ENCODE measurements at places on chromosomes 11 and 22. TPM values are rescaled to one million over a fixed set of nuclear protein-coding genes. Genes with fewer than 3 reads are reported as not detected.

GRCh38 chr11:125637840-125638239 lies 12.9 kb downstream of the CHEK1 start:
- H3K27me3 ChIP-seq = no peaks in the 10 kb centered on the region
- no peak for DNase-seq
- H3K36me3 ChIP-seq = no peaks in the 10 kb centered on the region
- H3K4me1 ChIP-seq = no peaks in the 10 kb centered on the region

Gene MS4A15
- total RNA-seq = not detected

DNA sequence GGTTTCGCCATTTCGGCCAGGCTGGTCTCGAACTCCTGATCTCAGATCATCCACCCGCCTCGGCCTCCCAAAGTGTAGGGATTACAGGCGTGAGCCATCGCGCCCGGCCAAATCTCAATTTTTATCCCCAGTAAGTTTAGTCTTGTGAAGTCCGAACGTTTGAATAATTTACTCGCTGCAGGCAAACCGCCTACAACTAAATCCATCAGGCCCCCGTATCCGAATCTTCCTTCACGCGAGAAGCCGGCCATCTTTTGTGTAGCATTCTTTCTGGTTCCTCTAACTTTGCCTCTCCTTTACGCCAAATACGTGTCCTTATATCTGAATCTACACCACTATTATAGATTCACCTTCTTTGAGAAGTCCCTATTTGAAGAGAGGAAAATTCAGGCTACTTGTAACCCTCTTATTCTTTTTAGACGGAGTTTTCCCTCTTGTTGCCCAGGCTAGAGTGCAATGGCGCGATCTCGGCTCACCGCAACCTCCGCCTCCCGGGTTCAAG lies 581 bp upstream of the EIF3L start:
- H3K36me3 ChIP-seq = peaks cover 7% of the 10 kb centered on the region
- no peak for DNase-seq
- peaks cover 51% of the 10 kb centered on the region for H3K4me1 ChIP-seq
- no peaks in the 10 kb centered on the region for H3K27me3 ChIP-seq
- peak overlapping the region; percentile 99 for H3K4me3 ChIP-seq
- peak overlapping the region; percentile 99 for H3K27ac ChIP-seq

- H3K27me3 ChIP-seq = no peaks in the 10 kb centered on the region
- no peak for DNase-seq
- H3K36me3 ChIP-seq = no peaks in the 10 kb centered on the region
- no peak overlapping the region for H3K27ac ChIP-seq
- H3K4me3 ChIP-seq = no peak overlapping the region
- peaks cover 5% of the 10 kb centered on the region for H3K4me1 ChIP-seq
Measured at GRCh38 chr11:14144934-14145333, 182.4 kb downstream of the SPON1 start.

- no peaks in the 10 kb centered on the region for H3K36me3 ChIP-seq
- no peak overlapping the region for H3K4me3 ChIP-seq
- H3K27ac ChIP-seq = no peak overlapping the region
Measured at GRCh38 chr11:22774716-22775115, 54.9 kb downstream of the SVIP start.

GRCh38 chr11:38481391-38481790 lies 1883.4 kb upstream of the RAG2 start:
- no peaks in the 10 kb centered on the region for H3K36me3 ChIP-seq
- H3K27ac ChIP-seq = no peak overlapping the region
- H3K4me1 ChIP-seq = no peaks in the 10 kb centered on the region
- DNase-seq = no peak
- no peaks in the 10 kb centered on the region for H3K27me3 ChIP-seq
- no peak overlapping the region for H3K4me3 ChIP-seq

DNA sequence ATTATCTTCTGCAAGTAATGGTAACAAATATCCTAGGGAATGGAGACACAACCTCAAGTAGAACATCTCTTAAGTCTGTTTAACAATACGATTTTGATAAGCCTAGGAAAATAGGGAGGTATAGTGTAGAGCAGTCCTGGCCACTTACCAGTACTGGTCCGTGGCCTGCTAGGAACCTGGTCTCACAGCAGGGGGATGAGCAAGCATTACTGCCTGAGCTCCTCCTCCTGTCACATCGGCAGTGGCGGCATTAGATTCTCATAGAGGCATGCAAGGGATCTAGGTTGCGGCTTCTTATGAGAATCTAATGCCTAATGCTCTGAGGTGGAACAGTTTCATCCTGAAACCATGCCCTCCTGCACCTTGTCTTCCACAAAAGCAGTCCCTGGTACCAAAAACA lies 4.4 kb downstream of the OR51V1 start:
- H3K27ac ChIP-seq = no peak overlapping the region
- no peaks in the 10 kb centered on the region for H3K4me1 ChIP-seq
- H3K27me3 ChIP-seq = peaks cover 6% of the 10 kb centered on the region
- H3K4me3 ChIP-seq = no peak overlapping the region

DNA sequence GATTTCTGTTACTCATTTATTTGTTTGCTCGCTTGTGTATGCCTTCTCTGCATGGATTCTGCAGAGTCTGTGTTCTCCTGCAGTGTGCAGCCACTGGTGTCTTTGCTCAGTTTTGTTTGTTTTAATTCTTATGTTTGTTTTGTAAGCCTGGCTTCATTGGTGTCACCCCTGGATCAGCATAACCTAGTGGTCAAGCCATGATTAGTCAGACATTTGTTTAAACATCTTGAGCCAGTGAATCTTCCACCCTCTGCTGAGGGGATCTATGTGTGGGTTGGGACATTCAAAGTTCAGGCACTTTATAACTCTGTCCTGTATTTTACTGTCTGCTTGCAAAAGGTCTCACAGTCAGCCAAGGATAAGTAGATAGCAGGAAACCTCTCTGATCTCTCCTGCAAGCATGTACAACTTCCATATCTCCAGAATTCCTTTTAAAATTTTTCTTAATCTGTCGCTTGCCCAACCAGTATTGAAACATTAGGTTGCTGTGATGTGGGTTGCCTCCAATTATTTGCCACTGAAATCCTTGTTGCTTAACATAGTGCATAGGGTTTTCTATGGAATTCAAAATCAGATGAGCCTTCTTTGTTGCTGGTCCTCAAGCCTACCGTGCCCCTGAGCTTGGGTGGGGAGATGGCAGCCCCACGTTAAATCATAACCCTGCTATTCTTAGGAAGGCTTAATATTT lies 86.8 kb downstream of the KCNQ1OT1 start:
- no peak overlapping the region for H3K27ac ChIP-seq
- peaks cover 22% of the 10 kb centered on the region for H3K36me3 ChIP-seq
- DNase-seq = no peak
- no peaks in the 10 kb centered on the region for H3K4me1 ChIP-seq

- H3K27me3 ChIP-seq = peaks cover 15% of the 10 kb centered on the region
- no peaks in the 10 kb centered on the region for H3K36me3 ChIP-seq
- DNase-seq = no peak
- no peak overlapping the region for H3K27ac ChIP-seq
- no peaks in the 10 kb centered on the region for H3K4me1 ChIP-seq
Measured at GRCh38 chr11:112942966-112943643, 18.1 kb upstream of the NCAM1 start.

Gene FXYD2
- total RNA-seq = 14.4 TPM

DNA sequence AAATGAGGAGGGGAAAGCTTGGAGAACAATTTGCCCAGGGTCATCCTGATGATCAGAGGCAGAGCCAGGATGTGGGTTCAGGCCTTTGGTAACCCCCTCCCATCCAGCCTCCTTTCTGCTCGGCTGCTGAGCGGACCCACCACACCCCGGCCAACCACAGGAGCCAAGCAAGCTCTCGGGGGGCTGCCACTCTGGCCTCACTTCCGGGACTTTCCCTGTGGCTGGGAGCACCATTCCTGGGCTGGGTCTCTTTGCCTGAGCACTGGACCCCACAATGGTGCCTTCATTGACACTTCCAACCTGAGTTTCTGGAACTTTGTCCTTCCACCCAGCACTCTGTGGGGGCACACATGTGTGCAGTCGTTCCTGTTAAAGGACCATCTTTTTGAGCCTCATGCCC lies 9.8 kb downstream of the TOP3B start:
- no peak overlapping the region for H3K27ac ChIP-seq
- H3K27me3 ChIP-seq = no peaks in the 10 kb centered on the region
- H3K4me3 ChIP-seq = no peak overlapping the region
- DNase-seq = no peak
- H3K4me1 ChIP-seq = peaks cover 12% of the 10 kb centered on the region

DNA sequence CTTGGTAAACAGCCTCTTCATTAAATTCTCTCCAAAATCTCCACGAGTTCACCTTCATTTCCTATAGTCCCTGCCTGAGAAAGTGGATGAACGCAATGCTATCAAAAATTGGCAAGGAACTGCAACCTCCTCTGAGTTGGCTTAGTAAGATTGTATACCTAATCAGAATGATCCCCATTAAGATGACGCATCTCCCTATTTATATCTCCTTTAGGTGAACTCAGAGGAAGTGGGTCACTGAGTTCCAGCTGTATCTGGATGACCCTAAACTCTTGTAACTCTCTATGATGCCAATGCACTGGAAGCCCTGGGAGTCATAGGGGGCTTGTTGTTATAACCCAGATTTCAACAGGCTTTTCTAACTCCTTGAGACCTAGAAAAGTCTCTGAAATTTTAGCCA lies 48.2 kb downstream of the OR10A6 start:
- no peak for DNase-seq
- no peak overlapping the region for H3K27ac ChIP-seq
- no peaks in the 10 kb centered on the region for H3K36me3 ChIP-seq

Gene OR10G4
- total RNA-seq = not detected
